ENCODE measurements at places on chromosomes 4 and X.

GRCh38 chr4:83179205-83179604, 64.7 kb upstream of the PLAC8 start:
- no peak for DNase-seq

- DNase-seq: no peak
These were observed 760 bp downstream of the TRMT2B start for GRCh38 chrX:101051153-101051548.

DNA sequence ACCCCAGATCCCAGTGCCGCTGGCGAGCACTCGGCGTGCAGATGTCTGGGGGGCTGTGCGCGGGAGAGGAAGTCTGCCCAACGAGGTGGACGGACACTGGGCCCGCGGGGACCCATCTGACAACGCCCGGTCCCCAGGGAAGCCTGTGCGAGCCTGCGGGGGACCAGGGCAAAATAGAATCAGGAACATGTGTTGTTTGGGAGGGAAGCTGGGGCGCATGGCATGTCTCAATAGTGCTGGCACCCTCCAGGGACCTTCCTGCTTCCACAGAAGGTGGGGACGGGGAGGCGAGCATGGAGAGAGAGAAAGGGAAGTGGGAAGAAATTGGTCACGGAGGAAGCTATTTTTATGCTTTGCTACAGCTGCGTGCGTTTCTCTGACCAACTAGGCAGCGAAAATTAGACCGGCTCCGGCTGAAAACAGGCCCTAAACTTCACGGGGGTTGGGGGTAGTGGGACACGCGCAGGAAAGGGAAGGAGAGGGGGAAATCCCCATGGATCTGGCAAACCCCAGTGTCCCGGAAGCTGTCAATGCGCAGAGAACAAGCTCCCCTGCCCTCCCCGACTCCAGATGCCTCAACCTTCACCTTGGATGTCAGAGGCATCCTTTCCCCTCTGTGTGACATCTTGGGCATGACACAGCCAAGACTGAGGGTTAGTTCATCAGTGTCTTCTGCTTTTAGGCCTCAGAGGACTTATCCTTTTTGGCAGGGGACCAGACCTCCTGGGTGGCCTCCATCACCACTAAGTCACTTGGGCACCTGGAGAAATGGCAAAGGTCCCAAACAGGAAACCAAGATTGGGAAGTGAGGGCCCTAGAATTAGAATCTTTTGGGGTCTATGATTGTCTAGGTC, 169.8 kb upstream of the BCOR start:
- DNase-seq: no peak

DNA sequence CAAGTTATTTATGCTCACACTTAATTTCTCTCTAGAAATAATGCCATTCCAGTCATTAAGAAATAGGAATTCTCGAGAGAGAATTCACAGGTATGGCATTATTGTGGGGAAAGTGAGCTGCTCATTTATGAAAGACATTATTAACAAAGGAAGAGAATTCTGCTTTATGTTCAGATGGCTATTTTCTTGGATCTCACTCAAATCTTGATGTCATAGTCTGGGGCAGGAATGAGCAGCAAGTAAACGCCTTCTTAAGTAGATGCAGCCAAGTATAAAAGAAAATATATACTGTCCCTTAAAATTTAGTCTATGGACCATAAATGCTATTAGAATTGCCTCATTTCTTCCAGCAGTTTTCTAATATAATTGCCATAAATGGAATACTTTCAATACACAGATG, 58.2 kb upstream of the FBXW7 start:
- DNase-seq: no peak

DNA sequence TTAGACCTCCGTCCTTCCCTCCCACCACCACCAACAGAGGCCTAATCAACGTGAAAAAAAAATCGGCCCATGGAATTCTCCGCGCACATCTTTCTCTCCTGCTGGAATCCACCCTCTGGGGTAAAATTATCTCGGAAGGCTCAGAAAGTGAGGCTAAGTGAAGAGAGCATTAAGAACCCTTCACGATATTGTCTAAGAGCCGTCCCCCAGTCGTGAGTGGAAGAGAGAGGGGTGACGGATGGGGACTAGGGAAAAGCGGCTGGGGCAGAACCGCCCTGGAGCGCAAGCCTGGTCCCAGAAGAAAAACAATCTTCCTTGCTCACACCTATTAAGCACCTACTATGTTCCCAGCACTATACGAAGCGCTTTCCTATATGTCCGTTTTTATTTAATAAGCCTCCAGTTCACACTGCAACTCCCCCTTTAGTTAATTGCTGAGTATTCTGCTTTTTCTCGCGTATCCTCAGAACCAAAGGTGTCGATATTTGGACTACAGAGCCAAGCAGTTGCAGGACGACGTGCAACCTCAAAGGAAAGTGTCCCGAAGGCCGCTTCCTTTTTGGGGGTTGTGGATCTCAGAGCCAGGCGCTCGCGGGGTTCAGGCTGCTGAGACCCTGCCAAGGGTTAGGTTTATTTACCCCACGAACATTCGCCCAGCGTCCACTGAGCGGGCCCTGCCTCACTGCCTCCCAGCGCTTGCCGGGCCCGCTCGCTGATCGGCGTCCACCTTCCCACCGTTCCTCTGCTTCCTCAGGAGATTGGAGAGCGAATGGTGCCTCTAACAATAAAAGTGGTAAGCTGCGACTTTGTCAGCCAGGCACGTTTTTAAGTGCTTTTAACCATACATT, 889 bp downstream of the MGARP start:
- peak; percentile 87 for DNase-seq

DNA sequence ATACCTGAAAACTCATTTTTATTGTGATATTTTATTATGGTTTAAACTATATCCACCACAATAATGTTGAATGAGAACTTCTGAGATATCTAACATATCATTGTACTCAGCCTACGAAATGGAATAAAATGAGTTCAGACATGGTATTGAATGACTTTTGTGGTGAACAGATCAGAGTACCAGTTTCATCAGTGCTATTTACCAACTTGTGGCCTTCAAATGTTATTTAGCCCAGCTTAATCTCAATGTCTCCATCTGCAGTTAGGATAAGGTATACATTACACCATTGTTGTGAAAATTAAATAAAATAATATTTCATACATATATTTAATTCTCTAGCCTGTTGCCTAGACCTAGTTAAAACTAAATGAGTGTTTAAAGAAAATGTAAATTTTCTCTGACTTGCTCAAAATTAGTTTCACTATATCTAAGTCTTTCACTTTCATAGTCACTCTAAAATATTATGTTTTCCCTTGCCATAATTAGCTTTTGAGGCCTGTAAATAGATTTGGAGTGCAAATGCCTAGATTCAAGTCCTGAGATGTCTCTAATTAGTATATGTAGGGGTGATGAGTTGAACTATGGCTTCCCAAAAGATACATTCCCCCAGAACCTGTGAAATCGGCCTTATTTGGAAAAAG, 594.2 kb downstream of the STPG2 start:
- no peak for DNase-seq

DNA sequence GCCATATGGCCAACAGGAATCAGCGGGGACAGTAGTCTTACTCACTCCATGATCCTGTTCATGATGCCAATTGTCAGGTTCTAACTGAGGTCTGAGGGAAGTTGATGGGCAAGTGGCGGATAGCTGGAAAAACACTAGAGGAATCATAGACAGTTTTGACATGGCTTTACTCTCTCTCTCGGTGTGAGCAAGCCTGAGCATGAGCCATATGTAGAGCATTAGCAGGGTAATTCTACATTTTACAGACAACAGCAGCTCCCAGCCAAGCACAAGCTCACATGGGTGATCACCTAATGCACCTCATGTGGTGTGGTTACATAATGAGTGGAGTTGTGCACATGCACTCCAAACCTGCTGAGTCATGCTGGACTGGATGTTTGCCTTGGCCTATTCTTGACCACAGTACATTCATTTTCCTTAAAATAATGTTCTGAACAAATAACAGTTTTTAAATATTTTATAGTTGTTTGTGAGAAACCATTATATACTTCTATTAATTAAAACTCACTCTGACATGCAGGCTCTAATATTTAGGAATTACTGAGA, 429.2 kb downstream of the GPAT3 start:
- DNase-seq: peak; percentile 5

- DNase-seq: no peak
These were observed 773 bp upstream of the ZNF827 start for GRCh38 chr4:145939441-145939750.

GRCh38 chr4:7987148-7987989, 47.7 kb upstream of the AFAP1 start:
- DNase-seq: peak; percentile 80

DNA sequence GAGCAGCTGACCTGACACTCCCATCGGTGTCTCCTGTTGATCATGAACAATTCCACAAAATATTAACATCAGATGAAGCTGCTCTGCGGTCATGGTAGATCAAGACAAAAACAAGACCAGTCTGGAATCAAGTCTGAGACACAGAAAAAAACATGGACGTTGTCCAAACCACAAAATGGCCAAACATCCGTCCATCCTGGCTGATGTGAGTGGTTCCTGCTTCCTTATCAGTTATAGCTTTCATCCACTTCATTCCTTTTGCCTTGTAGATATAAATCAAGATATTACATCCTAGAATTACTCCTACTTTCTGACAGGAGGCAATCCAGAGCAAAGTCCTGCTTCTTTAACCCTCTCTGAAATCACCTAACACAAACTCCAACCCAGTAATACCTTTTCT, 28.8 kb upstream of the PCSK1N start:
- no peak for DNase-seq

DNA sequence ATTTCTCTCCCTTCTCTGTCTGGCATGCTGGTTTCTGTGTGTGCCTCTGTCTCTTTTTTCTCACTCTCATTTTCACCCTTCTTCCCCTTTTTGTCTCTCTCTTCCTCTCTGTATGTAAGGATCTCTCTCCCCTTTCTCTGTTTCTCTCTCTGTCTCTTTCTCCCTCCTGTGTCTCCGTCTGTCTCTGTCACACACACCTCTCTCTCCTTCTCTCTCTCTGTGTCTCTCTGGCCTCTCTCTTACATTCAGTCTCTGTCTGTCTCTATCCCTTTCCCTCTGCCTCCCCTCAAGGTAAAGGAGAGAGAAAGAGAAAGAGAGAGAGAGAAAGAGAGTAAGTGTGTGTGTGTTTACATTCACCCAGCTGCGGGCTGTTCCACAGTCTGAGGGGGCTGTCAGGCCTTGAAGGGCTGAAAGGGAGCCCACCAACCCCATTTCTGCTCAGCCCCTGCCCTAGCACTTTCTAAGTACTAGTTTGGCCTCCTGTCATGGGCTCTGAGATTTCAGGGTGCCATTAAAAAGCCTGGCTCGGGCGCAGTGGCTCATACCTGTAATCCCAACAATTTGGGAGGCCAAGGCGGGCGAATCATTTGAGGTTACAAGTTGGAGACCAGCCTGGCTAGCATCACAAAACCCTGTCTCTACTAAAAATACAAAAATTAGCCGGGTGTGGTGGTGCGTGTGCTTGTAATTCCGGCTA, 9.6 kb upstream of the TSPYL2 start:
- no peak for DNase-seq

DNA sequence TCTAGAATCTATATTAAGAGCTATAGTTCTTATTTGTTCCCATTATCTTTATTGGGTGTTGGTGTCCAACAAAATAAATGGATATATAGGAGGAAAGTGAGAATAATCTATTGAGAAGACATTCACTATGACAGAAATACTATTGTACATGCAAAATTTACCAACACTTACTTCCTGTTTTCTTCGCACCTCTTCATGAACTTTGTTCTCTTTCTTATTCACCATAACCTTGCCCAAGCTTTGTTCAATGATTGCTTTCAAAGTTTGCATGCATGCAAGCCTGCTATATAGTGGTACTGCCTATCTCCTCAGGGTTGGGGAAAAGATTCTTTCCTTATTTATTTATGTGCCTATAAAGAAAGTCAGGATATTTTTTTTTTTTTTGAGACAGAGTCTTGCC, 176.4 kb upstream of the JADE1 start:
- DNase-seq: no peak

- no peak for DNase-seq
These were observed 213.5 kb upstream of the GIMD1 start for GRCh38 chr4:106582103-106582502.

- DNase-seq: no peak
These were observed 1.2 kb upstream of the QDPR start for GRCh38 chr4:17512973-17513665.

GRCh38 chr4:86818841-86819240, 30.3 kb downstream of the SLC10A6 start:
- DNase-seq: no peak

- DNase-seq: no peak
These were observed 53.7 kb downstream of the CHM start for GRCh38 chrX:85993539-85994197.

DNA sequence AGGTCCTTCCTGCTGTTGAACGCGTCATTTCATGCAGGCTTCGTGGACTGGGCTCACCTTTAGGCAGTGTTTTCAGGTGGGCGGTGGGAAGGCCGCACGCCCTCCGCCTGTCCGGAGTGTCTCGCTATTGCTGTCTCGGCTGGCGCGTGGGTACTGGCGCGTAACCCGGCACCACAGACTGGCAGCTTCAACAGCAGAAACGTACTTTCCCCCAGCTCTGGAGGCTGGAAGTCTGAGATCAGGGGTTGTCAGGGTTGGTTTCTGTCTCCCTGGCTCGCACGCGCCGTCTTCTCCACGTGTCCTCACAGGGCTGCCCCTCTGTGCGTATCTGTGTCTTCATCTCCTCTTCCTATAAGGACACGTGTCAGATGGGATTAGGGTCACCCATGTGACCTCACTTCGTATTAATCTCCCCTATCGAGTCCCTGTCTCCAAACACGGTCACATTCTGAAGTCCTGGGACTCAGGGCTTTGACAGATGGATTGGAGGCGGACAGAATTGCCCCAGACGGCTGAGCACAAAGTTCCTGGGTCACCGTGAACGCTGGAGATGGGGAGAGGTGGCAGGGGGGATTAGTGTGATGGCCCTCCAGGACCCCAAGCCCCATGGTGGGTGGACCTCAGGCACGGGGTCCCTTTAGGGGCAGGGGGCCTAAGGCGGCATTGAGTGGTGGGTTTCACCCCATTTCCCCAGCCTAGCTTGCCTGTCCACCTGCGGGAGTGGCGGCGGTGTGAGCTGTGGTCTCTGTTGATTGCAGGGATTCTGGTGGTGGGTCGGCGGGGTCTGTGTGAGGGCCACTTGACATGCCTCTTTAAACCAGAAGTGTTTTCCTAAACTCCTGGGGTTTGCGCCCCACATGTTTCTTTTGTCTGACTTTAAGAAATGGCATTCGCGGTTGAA, 83.4 kb upstream of the LRPAP1 start:
- no peak for DNase-seq

DNA sequence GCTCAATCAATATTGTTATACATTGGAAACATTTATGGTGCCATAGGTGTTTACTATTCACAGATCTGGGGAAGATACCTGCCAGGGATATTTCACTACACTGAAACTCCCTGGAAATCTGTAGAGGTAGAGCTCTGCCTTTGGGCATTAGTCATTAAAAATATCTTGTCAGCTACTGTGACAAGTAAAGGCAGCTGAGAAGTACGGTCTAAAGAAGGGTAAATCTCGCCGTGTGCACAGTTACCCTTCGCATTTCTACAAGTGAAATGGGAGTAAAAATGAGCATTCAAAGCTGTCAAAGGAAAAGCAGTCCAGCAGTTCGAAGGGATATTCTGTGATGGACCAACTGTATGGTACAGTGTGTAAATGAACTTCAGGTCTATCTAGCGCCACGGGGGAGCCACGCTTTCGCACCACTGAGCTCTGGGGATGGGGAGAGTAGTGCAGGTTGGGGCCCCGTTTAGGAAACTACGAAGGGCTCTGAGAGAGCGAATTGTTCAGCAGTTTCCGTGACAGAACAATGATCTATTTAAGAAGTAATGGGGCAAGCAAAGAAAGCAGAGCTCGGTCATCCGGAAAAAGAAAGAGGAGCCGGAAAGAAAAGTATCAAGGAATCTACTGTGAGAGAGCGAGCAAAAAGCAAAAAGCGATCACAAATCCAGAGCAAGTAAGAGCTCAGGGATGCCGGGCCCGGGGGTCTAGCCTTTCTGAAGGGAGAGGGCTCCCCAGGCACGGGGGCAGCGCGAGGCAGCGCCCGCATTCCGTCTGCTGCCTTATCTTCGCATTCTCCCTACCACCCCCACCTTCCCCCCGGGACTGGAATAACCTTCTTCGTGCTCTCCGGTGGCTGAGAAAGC, 646 bp downstream of the TIGD4 start:
- no peak for DNase-seq
